ENCODE measurements at places on chromosomes 2 and 18. TPM values are rescaled to one million over a fixed set of nuclear protein-coding genes. Genes with fewer than 3 reads are reported as not detected.

C1QL2 gene
- total RNA-seq = not detected

PROM2 gene
- 1.4 TPM for total RNA-seq

RAPH1 gene
- total RNA-seq = 2.4 TPM

GNLY gene
- 330 TPM for total RNA-seq

KCNK3 gene
- not detected for total RNA-seq

COL4A4 gene
- total RNA-seq = not detected

RPIA gene
- total RNA-seq = 39.3 TPM

TMEM169 gene
- 2.1 TPM for total RNA-seq

KRTCAP3 gene
- 4.8 TPM for total RNA-seq

CDKL4 gene
- 0.54 TPM for total RNA-seq

SFTPB gene
- not detected for total RNA-seq

CAVIN2 gene
- not detected for total RNA-seq

REG1A gene
- total RNA-seq = not detected

MEP1B gene
- 0.10 TPM for total RNA-seq

CPS1 gene
- 0.34 TPM for total RNA-seq

DSG1 gene
- not detected for total RNA-seq

ACADL gene
- total RNA-seq = not detected

GPR39 gene
- not detected for total RNA-seq

MC4R gene
- not detected for total RNA-seq

PLGLB2 gene
- 5.7 TPM for total RNA-seq

Measured in T-helper 1 cell treated with Interleukin-12 subunit alpha and Interleukin-12 subunit beta and Interleukin-4 antibody, amounts not matched to agents 30 ng/mL and 1 ng/mL, for 36 hours (primary cell).